GM13976 (cell line): ENCODE measurements at places on chromosomes 16 and 17.

DNA sequence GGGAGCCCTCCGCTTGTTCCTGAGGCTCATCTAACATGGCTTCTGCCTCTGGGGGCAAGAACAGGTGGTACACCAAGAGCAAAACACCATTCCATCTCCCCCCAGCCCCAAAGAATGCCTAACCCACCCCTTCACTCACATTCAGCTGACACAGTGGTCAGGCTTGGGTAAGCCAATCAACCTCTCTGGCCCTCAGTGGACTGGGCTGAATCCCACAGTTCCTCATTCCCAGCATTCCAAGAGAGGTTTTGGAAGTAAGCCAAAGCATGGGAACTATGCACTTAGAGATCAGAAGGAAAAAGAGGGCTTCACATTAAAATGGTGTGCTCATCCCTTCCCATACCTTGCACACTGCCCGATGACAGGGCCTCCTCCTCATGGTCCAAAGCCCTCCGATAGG is 7.8 kb downstream of the PIGS start:
- DNase-seq, result no peak

DNA sequence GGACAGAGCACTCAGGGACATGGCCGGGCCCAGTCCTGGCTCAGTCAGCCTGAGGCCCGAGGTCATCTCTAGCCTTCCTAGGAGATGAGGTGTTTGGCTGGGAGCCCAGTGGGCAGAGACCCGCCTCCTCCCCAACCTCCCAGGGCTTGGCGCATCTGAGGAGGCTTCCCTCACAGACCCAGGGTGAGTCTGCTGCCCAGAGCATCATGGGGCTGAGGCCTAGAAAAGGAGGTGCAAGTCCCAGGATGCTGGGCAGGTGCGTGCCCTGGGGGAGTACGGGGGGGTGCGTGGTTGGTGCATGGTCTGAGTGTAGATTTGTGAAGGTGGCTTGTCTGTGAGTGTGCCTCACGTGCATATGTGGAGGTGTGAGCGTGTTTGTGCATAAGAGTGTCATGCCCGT is 4.7 kb downstream of the PDE6G start:
- DNase-seq, result no peak

DNA sequence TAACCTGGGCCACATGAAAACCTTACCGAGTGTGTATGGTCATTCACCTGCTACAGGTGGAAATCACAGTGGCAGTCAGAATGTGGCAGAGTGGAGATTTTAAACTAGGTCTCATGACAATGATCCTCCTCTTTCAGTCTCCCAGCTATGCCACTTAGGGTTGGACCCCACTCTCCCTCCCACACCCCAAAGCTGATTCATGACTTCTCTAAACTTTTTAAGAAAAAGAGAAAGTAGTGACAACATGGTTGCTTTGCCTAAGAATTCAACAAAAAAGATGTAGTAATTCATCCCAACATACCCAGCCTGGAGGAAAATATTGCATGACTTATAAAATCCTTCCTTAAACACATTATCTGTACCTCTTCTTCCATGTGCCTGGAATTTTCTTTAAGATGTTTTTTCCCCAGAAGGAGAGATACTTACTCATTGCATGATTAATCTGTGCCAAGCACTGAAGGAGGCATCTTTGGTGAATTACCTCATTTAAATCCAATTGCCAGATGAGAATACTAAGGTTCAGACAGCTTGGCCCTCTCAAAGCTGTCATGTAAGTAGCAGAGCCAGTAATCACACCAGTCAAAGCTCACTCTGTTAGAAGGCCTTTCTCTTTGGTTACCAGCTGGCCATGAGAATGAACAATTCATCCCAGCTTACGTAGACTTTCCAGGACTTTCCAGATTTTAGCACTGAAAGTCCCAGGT is 119.9 kb downstream of the COPRS start:
- DNase-seq, result no peak

DNA sequence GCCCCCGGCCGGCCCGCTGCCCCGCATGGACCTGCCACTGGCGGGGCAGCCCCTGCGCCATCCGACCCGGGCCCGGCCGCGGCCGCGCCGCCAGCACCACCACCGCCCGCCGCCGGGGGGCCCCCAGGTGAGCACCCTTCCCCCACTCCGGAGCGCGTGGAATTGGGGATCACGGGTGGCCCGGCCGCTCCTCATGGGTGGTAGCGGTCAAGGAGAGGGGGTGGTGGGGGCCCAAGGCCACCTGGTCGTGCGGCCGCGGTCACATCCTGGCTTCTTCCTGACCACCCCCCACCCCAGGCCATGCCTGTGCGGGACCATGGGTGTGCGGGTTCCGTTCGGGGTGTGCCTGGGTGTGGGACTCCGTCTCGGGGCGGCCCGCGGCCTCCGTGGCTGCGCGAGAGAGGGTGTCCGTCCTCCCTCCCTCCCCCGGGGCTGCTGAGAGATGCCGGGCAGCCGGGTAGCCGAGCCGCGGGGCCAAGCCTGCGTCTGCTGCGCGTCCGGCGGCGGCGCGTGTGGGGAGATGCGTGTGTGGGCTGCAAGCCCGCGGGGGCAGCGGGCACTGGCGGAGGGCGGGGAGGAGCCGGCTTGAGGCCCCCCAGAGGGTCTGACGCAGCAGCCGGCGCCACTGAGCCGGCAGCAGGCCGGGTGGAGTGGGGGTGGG is 6.8 kb downstream of the ACD start:
- no peak for DNase-seq

DNA sequence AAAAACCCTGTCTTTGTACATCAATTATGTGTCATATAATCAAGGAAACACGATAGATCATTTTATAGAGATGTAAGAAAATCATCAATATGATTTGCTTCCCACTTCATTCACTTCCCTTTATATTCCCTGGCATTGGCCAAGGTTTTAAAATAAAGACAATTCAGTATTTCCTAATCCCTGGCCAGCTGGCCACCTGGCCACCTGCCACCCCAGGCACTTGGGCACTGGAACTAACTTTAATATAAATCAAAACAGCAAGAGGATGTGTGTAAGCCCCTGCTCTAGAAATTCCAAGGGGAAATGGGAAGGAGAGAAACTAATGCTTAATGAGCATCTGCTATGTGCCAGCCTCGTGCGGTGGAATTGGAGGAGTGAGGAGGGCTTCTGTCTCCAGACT is 58.6 kb upstream of the TOB1 start:
- DNase-seq, result no peak

GRCh38 chr17:58084317-58084981 is 1.2 kb downstream of the DYNLL2 start:
- DNase-seq, result peak; percentile 61

GRCh38 chr17:21510686-21511362 is 134.7 kb downstream of the KCNJ12 start:
- DNase-seq, result no peak

- no peak for DNase-seq
Observed at GRCh38 chr16:74271872-74272271, 24.7 kb upstream of the PSMD7 start.

GRCh38 chr17:27597188-27597580 is 33.8 kb upstream of the LGALS9 start:
- DNase-seq, result no peak

- DNase-seq, result peak; percentile 68
Observed at GRCh38 chr16:71883168-71883848, 674 bp downstream of the ZNF821 start.

DNA sequence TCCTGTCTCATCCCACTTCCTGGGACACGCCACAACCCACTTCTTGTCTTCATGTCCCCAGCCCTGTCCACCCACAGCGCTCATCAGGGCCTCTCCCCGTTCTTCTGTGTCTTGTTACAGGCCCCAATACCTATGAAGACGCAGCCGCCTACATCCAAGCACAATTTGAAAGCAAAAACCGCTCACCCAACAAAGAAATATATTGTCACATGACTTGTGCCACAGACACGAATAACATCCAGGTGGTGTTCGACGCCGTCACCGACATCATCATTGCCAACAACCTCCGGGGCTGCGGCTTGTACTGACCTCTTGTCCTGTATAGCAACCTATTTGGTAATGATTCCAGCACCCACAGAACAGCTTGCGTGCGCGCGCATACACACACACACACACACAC is 70.6 kb downstream of the AMFR start:
- no peak for DNase-seq

DNA sequence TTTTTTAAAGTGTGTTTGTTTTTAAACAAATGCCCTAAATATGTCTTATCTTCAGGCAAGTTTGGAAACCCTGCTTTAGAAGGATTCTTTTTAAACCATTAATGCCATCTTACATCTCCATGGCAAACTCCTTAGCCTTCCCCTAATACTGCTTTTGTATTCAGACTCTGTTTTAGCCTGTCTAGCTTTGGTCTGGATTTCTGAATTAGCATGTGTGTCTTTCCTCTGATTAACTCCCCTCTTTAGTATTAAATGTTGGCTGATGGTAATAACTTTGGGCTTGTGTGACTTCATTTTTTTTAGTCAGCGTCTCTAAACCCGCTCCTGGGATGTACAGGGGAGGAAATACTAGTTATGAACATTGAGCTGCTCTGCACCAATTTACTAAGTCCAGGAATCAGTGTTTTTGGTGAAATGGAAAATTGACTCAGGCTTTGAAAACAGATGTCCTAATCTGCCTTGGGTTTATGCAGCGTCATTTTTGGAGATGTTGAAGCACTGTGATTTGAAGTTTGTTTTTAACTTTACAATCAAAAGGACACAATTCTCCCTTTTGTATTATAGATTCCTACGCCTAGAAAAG is 22.2 kb downstream of the WIPF2 start:
- DNase-seq, result no peak

DNA sequence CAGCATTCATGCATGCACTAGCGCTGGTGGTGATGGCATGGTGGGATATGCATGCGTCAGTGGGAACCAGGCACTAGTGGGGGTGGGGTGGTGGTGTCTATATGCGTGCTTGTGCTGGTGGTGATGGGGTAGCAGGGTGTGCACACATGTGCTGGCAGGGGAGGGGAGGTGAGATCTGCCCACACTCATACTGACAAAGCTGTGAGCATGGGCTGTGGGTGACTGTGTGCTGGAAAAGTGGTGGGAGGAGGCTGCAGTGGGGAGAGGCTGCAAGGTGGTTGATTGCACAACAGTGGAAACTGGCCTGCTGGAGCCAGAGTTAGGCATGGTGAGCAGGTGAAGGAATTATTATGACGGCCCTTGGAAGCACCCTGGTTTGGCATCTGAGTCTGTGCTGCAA is 31.3 kb upstream of the TEKT1 start:
- DNase-seq, result no peak

DNA sequence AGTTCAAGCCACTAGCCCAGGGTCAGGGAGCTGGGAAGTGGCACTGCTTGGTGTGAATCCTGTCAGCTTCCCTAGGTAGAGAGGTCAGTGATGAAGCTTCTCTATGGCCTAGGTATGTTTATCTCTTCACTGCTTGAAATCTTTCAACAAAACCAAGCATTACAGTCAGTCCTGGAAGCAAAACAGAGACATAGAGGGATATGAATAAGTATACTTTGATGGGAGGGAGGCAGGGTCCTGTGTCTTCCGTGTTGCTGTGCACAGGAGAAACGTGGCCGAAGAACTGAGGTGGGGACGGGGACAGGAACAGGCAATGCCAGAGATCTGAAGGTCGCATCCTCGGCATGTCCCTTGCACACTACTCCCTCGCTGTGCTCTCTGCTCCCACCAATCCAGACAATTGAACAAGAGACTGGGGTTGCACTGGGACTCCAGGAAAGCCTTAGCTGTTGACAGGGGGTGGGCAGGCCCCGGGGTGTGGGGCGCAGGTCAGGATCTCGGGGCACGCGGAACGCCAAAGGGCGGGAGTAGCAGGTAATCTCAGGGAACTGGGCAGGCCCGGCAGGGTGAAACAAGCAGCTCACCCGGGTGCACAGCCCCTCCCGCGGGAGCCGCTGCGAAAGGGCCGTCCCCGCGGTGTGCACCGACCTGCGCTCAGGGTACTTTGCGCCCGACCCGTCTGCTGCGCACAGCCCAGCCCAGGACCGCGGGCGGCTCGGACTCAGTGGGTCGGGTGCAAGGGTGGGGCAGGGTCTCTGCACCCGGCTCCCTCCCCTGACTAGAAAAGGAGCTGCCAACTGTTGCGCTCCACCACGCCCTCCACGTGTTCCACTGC is at the start of gene MT1H:
MT1H (plus strand) TSS at position 810 of the 835 bp plus-strand sequence. CDS start 71 bp downstream, outside the sequence.
- no peak for DNase-seq

- DNase-seq, result peak; percentile 40
Observed at GRCh38 chr17:67575325-67575724, 142.4 kb upstream of the NOL11 start.

DNA sequence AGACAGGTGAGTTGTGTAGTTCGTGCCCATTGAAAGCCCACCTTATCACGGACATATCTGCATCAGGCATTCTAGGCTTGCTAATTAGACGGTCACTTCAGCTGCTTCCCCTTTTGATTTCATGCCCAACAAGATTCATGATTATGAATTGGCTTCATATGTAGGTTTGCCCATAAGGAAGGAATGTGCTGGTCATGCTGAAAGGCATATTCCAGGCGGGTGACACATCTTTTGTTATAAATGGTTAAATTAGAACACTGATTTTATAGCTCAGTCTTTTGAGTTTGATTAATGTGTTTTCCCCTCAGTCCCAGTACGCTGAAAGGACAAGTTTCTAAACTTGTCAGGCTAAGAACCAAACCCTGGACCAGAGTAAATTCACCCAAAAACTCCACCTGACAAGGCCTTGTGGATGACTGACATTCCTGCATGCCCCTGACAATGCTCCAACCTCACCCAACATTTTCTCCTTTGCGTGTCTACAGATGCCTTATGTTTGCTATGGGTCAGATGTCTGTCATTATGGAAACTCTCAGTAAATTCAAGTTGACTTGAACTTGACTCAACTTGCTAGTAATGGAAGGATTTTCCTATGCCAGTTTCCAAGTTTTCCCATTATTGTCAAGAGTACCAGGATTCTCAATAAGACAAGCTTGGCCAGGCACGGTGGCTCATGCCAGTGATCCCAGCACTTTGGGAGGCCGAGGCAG is 421.9 kb downstream of the PMP22 start:
- DNase-seq, result no peak

DNA sequence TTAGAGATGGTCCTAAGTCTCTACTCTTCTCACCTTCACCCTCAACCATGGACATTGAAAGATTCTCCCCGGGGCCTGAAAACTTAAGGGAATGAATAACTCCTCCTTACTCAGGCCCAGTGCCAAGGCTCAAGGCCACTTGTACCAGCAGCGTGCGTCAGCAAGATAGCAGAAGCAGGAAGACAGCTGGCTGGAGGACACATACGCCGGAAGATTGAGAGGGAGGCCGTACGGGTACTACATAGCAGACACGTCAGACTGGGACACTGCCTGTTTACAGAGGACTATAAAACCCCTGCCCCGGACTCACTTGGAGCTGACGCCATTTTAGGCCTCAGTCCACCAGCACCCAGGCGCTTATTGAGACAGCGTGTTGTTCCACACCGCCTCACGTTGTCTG is 75.8 kb upstream of the MED13 start:
- no peak for DNase-seq

GRCh38 chr16:81650982-81651562 is 128.0 kb upstream of the PLCG2 start:
- no peak for DNase-seq

DNA sequence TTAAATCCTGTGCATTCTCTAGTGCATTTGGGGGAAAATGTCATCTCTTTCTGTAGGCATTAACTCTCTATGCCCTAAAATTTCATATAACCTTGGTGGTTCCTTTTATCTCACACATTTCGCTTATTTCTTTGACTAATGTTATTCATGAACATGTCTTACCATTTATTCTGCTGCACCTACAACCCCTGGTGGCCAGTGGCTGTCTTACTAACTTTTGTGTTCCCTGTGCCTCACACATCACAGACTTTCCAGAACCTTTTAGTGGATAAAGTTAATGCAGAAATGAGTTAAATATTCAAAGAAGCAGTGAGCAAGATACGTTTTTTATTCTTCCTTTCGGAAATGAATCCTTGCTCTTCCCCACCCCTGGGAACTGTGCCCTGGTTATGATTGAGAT is 111.9 kb downstream of the CDH13 start:
- no peak for DNase-seq

GRCh38 chr16:77943801-77944200 is 78.5 kb upstream of the CLEC3A start:
- no peak for DNase-seq
